ENCODE measurements at places on chromosomes 12 and 14.

DNA sequence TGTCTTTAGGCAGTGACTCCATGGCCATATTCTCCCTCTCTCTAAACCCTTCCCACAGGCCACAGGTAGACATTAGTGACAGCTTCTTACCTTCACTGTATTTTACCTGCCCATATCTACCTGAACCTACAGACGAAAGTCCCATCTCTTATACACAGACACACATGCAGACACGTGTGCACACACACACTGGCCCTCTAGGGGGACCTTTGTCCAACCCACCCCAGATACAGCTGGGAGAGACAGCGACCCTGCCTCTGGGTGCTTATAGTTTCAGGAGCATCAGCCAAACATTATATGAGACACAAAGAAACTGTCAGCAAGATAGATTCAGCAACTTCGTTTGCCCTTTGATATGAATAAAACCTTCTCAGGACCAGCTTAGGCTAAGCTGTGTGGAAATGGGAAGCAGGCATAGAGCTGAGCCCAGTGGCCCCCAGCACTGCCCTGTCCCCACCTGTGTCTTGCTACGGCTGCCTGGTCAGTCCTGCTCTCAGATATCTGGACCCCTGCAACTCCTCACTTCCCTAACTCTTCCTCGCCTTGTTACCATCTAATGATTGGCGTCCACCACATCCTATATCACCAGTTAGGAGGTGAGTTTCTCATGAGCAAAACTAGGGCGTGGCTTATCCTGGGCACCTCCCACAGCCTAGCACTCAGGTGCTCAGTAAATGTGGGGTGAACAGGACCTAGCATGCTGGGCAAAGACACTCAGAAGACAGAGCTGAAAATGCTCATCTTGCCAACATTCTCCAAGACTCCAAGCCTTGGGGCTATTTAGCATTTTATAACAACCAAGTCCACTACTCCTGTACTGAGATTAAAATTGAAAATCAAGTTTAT lies 12.0 kb upstream of the CD9 start:
- DNase-seq: no peak

DNA sequence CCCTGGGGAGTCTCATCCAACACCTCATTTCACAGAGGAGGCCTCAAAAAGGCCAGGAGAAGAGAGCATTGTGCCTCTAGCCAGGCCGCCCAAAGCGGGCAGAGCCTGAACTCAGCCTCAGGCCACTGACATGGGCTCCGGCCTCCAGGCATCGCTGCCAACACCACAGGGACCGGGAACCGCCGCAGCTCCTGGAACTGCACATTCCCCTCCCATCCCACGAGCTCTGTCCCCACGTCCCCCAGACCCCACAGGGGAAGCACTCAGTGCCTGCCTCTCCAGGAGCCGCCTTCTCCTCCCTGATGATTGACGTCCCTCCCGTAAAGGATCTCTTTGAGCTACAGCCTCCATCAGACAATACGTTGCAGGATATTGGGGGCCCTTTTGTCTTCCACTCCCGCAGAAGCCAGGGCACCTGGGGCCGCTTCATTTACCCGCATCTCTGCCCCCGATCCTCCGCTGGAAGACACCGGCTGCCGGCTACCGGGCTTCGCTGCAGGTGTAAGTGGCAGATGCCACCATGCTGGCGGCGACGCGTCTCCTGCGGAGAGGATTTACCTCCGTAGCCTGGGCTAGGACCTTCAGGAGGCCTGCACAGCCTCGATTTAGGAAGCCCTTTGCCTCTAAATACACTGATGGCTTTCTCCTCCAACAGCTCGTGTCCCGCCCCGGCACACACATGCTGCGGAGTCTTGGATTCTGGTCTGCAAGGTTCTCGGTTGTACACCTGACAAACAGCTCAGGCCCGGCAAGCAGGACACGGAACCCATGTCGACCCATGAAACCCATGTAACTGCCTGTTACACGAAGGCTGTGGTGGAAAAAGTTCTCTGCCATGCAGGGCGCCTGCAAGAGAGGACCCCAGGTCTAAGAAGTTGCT lies 104.8 kb downstream of the RIMBP2 start:
- no peak for DNase-seq

DNA sequence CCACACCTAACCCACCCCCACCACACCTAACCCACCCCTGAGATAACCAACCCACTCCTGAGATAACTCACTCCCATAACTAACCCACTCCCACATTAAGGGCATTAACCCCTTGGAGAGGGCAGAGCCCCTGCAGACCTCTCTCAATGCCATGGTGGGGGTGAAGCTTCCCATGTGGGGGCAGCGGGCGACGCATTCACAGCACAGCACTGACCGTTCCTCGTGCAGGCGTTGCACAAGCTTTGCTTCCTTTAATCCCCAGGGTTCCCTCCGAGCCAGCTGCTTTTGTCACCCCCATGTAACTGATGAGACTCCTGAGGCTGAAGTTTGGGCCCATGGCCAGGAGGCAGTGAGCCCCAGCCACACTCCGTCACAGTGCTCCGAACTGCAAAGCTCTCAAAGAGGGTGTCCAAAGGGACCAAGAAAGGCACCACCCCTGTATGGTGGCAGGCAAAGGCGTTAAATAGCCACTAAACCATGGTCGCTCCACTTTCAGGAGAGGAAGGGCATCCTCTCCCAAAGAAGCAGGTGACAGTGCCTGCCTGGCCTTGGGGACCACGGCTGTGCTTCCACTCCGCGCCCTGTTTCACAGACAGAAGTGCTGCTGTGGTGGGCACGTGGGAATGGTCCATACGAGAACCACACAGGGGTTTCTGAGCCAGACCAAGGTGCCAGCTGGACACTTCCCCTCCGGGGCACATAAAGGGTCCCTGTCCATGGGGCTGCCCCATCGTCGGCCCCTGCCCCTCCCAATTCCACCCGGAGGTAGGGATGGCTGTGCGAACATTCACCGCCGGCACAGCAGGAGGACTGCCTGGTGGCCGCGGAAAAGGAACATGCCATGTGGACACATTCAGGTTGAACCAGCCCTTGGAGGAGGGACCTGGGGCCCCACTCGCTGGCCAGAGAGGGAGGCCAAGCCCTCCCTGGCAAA lies 28.3 kb downstream of the GALNT9 start:
- DNase-seq: no peak

- DNase-seq: no peak
Observed at GRCh38 chr14:69865701-69866365, 13.4 kb upstream of the SMOC1 start.

GRCh38 chr14:77965919-77966435 lies 166.1 kb downstream of the ADCK1 start:
- DNase-seq: peak; percentile 11

DNA sequence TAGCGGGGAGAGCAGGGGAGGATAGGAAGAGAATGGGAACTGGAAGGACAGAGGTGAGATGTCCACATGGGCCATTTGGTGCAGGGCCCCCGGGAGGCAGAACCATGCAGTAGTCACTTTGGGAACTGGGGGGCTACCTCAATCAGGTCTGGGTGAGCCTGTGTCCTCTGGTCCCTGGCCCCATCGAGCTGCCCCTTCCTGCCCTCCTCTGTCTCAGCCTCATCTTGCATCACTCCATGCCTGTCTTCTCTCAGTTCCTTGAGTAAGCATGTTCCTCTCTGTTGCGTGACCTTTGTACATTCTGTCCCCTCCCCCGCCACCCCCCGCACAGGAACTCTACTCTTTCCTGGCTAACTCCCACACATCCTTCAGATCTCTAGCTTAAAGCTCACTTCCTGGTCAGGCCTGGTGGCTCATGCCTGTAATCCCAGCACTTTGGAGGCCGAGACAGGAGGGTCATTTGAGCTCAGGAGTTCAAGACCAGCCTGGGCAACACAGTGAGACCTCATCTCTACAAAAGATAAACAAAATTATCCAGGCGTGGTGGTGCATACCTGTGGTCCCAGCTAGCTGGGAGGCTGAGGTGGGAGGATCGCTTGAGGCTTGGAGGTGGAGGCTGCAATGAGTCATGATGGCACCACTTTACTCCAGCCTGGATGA lies 23.2 kb downstream of the FOS start:
- DNase-seq: no peak

- DNase-seq: peak; percentile 100
Observed at GRCh38 chr12:107093417-107094182, at the start of gene CRY1. CRY1 (minus strand) TSS chr12:107093549; CDS start chr12:107092961, 588 bp downstream.

DNA sequence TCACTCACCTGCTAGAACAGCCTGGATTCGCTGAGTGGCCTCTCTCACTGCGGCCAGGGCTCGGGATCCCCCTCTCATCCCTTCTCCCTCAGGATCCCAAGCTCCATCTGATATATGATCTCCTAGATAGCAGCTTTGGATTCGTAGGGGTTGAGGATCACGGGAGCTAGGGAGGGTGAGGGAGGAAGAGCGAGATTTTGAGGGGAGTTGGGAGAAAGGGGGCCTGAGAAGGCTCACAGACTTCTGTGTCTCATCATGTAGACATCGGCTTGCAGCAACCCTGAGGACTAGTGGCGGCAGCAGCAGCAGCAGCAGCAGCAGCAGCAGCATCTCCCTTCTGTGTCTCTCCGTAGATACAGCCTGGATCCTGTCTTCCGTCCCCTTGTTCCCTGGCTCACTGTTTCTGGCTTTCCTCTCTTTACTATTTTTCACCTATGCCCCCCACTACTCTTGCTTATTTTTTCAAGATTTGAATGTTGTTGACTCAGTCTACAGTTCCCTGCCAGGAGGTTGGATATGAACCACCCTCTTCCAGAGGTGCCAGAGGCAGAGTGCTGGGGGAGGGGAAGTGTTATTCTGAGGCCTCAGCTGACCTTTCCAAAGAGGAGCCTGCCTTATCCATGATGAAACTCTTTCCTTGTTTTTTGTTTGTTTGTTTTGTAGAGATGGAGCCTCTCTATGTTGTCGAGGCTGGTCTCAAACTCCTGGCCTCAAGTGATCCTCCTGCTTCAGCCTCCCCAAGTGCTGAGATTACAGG lies at the start of gene CIROP:
Gene CIROP (minus strand): TSS at position 399 of the 757 bp plus-strand sequence. CDS start 69 bp downstream, at position 330.
- no peak for DNase-seq

GRCh38 chr12:211639-212414 lies 2.1 kb downstream of the SLC6A12 start:
- no peak for DNase-seq

GRCh38 chr12:50765095-50765911 lies 1.4 kb downstream of the ATF1 start:
- DNase-seq: peak; percentile 52

GRCh38 chr14:102272392-102272791 lies 32.6 kb downstream of the MOK start:
- DNase-seq: no peak

- no peak for DNase-seq
Observed at GRCh38 chr14:91063119-91063518, 2.7 kb upstream of the RPS6KA5 start.

DNA sequence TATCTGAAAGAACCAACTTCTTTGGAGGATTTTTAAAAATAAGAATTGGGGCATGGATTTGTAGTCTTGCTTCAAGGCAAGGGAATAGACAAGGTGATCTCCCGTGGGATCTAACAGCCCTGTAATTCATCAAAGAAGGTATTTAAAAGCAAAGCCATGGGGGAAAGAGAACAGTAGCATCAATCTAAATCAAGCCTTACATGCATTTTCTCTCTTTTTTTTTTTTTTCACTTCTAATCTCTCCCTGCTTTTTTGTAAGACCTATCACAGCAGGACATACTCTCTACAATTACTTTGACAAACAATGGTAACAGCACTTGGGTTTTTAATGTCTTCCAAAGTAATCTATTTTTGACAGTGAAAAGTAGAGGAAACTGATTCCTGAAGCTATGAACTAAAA lies 367.9 kb downstream of the PAWR start:
- peak; percentile 63 for DNase-seq

DNA sequence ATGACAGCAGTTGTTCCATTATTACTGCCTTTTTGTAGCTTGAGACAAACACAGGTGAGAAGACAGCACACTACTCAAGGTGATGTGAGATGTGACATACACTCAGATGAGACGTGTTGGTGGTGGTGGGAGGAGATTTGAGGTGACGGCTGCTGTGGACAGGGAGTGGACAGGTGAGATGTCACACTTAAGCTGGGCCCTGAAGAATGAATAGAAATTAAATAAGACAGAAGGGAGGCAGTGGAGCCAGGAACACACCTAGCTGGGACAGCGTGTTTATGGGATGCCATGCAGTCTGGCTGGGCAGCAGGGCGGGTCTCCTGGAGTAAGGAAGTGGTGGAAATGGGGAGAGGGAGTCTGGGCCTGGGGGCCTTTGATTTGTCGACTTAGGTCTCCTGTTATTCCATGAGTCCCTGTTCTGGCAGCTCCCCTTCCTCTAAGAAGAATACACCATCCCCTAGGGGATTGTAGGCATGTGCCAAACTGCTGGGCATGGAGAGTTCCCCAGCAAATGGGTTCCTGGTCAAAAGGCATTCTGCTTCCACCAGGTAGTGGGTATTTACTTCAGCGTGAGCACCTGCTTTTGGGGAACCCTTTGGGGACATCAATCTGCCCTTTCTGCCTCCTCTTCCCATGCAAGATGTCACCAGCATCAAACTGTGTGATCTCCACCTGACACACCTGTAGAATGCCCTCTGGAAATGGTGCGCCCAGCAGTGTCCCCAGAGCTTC lies 71.2 kb upstream of the ESRRB start:
- no peak for DNase-seq

DNA sequence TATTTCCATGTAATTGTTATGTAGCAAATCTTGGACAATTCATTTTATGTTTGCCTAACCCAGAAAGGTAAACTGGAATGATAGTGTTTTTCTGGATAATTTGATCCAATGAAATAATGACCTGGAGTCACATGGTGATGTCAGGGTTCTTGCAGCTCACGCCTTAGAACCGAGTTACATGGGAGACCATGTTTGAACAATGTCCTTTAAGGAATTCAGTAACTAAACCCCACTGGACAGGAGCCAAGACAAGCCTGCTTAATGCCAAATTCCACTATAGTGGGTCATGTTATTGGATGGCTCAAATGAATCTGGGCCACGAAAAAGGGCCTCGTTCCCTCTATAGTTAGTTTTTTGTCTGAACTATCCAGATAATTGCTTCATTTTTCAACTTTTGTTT lies 255.8 kb upstream of the HMGA2 start:
- DNase-seq: no peak

- DNase-seq: peak; percentile 41
Observed at GRCh38 chr12:72777806-72778205, 505.6 kb downstream of the TRHDE start.

- no peak for DNase-seq
Observed at GRCh38 chr14:35932136-35932535, 106.0 kb downstream of the BRMS1L start.

DNA sequence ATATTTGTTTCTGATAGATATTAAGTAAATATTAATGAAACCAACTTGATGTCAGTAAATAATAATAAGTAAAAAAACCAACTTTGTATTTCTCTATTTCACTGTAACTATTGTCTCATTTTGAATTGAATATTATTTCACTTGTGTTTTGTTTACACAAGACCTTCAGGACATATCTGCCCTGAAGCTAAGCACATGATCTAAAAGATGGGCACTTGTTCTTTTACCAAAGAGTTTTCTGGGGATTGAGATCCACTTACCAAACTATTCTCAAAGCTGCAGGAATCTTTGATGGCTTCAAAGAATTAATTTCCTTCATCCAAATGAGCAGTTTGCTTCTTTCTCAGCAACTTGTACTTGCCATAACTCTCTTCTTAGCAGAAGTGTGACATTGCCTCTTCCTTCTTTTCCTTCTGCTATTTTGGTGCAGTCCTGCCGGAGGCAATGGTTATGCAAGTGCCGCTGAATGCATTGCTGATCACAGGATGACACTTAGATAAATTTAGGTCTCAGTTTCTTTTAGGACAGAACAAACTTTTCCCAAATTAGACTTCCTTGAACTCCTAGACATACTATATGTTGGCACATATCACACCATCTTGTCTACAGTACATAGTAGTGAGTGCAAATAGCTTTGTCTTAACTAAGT lies 9.2 kb downstream of the FAR2 start:
- no peak for DNase-seq

Measured in NCI-H1417 (cell line).